Activated CD8-positive, alpha-beta memory T cell treated with anti-CD3 and anti-CD28 coated beads for 48 hours (primary cell): ENCODE measurements at places on chromosomes 7 and 10.

DNA sequence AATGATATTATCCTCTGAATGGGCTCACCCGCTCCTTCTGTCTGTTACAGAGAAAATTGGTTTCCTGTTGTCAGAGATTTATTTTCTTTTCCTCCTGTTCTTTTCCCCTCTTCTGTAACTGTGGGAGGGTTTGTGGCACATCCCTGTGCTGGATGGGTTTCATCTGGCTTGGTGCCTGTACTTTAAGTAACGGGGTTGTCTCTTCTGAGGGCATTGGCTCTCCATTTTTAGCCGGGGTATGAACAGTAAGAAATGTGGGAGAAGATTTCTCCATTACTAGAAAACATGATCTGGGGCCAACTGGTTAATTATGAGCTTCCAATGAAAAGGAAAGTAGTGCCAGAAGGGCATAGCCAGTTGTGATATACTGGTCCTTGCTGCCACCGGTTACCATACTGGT, 142.6 kb downstream of the SND1 start:
- DNase-seq, result no peak

GRCh38 chr7:106952658-106953231, 87.7 kb downstream of the PIK3CG start:
- no peak for DNase-seq

DNA sequence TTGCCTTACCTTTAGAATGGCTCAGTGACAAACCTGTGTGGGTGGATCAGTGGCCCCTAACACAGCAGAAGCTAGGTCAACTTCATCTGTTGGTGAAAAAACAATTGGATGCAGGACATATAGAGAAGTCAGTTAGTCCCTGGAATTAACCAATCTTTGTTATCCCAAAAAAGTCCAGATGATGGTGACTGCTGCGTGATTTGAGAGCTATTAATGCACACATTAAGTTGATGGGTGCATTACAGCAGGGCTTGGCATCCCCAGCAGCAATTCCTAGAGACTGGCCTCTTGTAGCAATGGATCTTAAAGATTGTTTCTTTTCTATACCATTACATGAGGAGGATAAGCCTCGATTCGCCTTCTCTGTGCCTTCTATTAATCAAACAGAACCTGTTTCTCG, 33.3 kb downstream of the OR13A1 start:
- DNase-seq, result no peak

GRCh38 chr10:43313901-43314300, 47.0 kb upstream of the RASGEF1A start:
- no peak for DNase-seq

- DNase-seq, result no peak
These were observed 43.3 kb upstream of the BTBD16 start for GRCh38 chr10:122227754-122228153.

DNA sequence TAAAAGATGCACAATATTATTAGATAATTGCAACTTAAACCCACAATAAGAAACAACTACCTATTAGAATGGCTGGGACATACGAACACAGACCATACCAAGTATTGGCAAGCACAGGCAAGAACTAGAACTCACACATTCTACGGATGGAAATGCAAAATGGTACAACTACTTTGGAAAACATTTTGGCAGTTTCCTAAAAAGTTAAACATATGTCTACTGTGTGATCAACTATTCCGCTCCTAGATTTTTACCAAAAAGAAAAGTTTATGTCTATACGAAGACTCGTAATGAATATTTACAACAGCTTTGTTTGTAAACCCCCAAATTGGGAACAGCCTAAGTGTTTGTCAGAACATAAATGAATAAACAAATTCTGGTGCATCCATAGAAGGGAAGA, 194.7 kb downstream of the FGFR2 start:
- no peak for DNase-seq

GRCh38 chr10:7945469-7946187, 108.9 kb upstream of the GATA3 start:
- no peak for DNase-seq

- no peak for DNase-seq
These were observed 66.3 kb upstream of the ZRANB1 start for GRCh38 chr10:124875596-124875995.

GRCh38 chr7:134451656-134452055, 7.2 kb downstream of the AKR1B1 start:
- DNase-seq, result no peak
